GM13976 (cell line): ENCODE measurements at places on chromosomes 1 and 21.
A peak's percentile ranks its signal among the peaks of the same experiment; 100 is the strongest.

GRCh38 chr21:38527737-38528136, 29.5 kb upstream of the ERG start:
- no peak for DNase-seq

DNA sequence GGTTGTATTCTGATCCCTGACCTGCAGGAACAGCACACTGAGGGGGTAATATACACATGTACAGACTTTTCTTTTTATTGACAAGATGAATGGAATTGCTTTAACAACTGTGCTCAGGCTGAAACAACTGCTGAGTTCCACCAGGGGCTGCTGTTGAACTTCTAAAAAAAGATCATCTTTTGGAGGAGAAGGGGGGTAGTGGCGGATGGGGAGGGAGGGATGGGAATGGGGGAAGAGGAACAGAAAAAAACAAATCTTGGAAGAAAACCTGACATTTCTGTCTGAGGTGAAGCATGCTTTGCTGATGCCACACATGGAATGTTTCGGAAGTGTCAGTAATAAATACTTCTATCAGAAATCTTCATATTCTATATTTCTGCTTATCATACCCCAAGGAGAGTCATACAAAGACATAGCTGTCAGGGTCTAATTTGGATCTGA, 75.0 kb downstream of the RWDD3 start:
- DNase-seq = no peak

GRCh38 chr1:114428083-114428754, 82.8 kb downstream of the TRIM33 start:
- no peak for DNase-seq

- no peak for DNase-seq
Measured at GRCh38 chr1:111696330-111696729, 42.9 kb downstream of the INKA2 start.

DNA sequence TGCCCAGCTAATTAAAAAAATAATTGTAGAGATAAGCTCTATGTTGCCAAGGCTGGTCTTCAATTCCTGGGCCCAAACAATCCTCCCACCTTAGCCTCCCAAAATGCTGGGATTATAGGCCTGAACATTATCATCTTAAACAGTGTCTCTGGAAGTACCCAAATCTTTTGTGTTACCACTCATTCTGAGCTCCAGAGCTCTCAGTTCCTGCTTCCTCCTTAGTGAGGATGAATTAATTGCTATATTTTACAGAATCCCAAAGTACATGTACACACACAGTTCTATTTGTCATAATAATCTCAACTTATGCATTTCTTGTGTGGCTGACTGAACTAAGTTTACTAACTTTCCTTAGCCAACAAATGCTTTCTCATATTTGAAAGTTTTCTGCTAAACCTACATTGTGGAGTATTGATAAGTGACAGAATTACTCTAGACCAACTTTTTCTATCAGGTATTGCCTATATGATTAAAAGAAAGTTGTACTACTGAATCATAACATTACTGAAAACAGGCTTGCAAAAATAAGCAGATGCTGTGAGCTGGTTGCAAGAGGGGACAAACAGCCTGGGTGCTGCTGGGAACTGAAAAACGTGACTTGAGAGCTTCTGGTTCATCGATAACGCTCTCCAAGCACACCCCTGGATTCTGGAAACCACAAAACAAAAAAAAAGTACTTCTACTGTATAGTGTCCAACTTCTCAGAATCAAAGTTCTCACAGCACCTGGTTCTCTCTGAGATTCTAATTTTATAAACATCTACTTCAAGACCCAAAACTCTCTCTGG, 15.3 kb downstream of the VAV3 start:
- DNase-seq = no peak

- no peak for DNase-seq
Measured at GRCh38 chr1:194717334-194717733, 1530.9 kb upstream of the B3GALT2 start.

DNA sequence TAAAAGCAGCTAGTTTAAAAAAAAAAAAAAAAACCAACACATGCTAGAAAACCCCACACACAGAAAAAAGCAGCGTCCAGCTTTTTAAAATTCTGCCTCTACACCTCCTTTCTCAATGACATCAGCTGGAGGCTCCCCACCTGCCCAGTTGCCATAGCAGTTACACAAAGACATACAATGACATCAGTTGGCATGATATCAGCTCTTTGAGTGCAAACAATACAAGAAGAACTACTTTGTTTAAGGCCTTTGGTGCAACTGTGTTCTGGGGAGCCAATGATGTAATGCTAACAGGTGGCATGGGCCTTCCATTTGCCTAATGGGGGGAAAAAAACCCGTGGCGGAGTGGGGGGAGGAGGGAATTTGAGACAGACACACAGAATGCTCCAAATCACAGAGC, 32.9 kb downstream of the DUSP10 start:
- peak; percentile 55 for DNase-seq

GRCh38 chr21:39083377-39084008, 99.8 kb downstream of the PSMG1 start:
- no peak for DNase-seq

- no peak for DNase-seq
Measured at GRCh38 chr1:211480941-211481545, 10.9 kb downstream of the RD3 start.

DNA sequence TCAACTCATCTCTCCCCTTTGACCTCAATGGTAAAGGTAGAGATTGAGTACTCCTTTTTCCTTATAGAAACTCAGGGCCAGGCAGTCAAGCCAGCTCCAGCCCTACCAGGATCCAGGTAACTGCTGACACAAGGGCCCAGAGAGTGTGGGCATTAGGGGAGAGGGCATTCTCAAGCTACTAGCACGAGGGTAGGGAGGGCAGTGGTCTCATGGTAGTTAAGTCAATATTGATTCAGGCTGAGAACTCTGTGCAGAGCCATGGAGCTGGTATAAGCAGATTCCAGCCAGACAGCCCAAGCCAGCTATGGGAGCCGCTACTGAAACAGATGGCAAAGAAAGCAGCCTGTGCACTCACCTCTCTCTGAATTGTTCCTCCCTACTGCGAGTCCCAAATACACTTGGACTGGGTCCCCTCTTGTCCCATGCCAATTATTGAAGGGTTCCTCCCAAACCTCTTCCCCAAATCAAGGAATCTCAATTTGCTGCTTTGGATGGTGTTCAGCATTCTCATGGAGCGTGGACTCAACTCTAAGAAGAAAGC, 2.8 kb downstream of the PI4KB start:
- no peak for DNase-seq

- peak; percentile 37 for DNase-seq
Measured at GRCh38 chr1:199041173-199041914, 402.5 kb downstream of the PTPRC start.

- DNase-seq = no peak
Measured at GRCh38 chr1:167938080-167938636, 1.3 kb upstream of the MPC2 start.

- no peak for DNase-seq
Measured at GRCh38 chr1:8092657-8093056, 66.5 kb upstream of the ERRFI1 start.
